Fibroblast of lung (primary cell): ENCODE measurements at places on chromosomes 7 and 10. TPM values are rescaled to one million over a fixed set of nuclear protein-coding genes. Genes with fewer than 3 reads are reported as not detected.

GRCh38 chr7:149854611-149855360 is 16.6 kb downstream of the ZNF862 start:
- peak; percentile 51 for DNase-seq
- H3K27me3 ChIP-seq: no peaks in the 10 kb centered on the region
- no peak overlapping the region for H3K27ac ChIP-seq
- no peak overlapping the region for H3K4me3 ChIP-seq
- no peaks in the 10 kb centered on the region for H3K36me3 ChIP-seq

DNA sequence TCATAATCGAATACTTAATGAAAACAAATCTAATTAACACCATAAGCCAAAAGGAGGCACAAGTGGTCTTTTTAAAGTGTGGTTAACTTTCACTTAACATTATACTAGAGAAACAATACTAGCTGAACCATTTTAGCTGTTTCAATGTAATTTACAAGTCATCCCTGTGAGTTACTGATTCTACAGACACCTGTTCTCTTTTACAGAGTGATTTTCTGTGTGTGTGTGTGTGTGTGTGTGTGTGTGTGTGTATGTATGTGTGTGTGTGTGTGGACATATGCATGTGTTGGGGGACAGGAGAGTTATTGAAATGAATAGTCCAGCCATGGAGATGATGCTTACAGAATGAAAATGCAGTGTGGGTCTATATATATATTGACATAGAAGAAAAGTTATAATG is 200.2 kb downstream of the DNAJC1 start:
- no peaks in the 10 kb centered on the region for H3K4me1 ChIP-seq
- no peaks in the 10 kb centered on the region for H3K27me3 ChIP-seq
- no peak for DNase-seq
- H3K36me3 ChIP-seq: no peaks in the 10 kb centered on the region
- no peak overlapping the region for H3K27ac ChIP-seq

DNA sequence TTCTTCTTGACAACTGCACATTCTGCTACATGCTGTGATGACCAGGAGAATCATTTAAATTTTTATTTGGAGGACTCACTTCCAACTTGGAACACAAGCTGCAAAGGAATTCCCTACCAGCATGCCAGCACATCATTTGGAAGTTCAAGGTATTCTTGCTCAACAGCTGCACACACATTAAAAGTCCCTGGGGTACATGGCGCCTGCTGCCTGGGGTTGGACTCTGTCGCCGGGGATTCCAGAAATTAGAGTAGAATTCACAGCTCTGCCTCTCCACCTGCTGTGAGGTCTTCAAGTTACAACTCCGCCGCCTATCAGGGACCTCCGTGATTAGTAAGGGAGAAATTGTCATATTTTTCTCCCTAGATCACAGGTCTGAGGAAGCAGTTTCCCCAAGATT is 1.1 kb downstream of the ZNF32 start:
- peak overlapping the region; percentile 82 for H3K4me3 ChIP-seq
- H3K4me1 ChIP-seq: no peaks in the 10 kb centered on the region

The ACSM6 gene
- not detected in 2 replicates for total RNA-seq

The MXI1 gene
- total RNA-seq: 40.1 and 52.4 TPM in 2 replicates
